ENCODE measurements at places on chromosomes 5 and 9.
A peak's percentile ranks its signal among the peaks of the same experiment; 100 is the strongest.

DNA sequence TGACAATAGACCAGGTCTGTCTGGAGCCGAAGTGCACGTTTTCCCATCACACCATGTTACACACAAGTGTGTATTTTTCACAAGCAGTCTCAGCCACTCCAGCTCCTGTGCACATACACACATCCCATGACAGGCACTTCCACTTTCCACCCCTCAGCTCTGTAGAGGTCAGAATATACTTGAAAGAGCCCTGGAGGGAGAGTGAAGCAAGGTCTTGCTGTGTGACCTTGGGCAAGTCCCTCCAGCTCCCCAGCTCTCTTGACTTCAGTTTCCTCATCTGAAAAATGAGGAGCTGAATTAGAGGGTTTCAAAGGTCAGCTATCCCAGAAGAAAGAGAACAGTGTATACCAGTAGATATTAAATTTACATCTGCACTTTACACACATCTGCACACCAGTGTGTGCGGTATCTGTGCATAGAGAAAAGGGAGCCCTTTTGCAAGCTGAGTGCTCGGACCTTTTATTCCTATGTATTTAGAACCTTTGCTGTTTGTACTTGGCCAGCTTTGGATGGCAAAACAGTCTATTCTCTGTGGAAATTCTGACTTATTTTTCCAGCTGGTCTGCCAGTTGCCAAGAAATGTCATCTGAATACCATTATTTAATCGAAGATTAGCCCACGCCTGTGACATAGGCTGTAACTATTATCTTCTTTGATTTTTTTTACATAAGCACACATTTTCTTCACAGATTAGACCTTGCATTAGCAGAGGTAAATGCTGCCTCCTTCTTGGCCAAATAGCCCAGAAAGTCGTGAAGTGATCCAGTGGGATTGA, 528.0 kb downstream of the BNC2 start:
- DNase-seq: no peak

- DNase-seq: no peak
Observed at GRCh38 chr9:131899296-131900228, 159.7 kb upstream of the RAPGEF1 start.

- no peak for DNase-seq
Observed at GRCh38 chr5:150589862-150590601, 50.4 kb upstream of the SYNPO start.

- no peak for DNase-seq
Observed at GRCh38 chr9:25557645-25558300, 120.5 kb downstream of the TUSC1 start.

DNA sequence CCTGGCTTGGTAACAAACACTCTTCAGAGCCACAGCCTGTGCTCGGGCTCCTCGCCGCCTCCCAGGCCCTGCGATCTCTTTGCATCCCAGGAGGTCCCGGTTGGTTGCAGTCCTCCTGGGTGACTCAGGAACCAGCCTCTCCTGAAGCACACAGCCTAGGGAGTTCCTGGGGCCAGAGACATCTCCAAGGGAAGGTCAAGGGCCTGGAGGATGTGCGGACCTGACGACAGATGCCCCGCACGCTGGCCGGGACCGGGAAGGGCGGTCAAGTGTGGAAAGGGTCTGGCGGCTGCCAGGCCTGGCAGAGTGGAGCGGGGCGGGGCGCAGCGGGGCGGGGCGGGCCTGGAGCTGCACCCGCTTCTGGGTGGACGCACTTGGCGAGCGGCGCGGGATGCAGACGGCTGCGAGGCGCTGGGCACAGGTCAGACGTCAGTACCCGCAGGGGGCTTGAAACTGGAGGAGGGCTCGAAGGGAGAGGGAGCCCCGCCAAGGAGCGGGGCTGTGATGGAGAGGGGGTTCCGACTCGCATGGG, 45.0 kb upstream of the PRSS3 start:
- peak; percentile 25 for DNase-seq

DNA sequence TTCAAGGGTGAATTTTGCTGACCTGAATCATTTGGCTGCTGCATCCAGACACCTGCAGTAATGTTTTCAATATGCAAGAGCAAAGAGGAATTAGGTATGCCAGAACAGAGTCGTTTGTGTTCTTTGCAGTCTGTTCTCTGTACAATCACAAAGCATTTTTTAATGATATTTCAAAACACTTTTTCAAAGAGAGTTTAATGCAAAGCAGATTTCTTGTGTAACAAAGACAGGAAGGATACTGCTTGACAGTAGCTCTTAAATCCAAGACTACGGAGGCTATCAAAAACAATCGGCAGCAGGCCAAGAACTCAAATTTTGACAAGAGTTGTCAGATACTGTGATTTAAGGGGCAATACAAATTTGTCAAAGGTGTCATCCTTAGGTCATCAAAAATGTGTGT, 341.9 kb downstream of the GADD45G start:
- DNase-seq: no peak

DNA sequence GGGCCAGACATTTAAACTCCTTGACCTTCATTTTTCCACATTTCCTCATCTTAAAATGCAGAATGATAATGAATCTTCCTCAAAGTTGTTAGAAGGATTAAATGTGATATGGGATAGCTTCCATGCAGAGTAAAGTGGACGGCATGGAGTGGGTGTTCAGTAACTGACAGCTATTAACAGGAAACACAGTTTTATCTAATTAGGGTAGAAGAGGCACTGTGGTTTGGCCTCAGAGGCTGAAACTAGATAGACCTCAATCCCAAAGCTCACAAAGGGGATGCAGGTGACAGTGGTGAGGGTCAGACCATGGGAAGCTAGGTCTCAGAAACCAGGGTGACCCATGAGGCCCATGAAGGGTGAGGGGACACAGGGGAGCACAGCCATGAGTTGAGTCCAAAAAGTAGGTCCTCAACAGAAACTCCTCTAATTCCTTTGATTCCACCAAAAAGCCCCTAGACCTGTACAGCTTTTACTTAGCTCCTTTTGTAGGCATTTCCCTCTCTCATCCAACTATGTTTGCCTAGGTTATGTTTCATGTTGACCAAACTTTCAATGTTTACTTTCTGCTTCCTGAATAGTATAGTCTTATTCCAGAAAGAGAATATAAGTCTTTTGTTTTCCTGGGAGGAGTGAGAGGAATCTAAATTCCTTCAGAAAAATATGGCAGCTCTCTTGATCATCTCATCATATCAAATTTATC, 27.9 kb upstream of the GLDC start:
- no peak for DNase-seq

DNA sequence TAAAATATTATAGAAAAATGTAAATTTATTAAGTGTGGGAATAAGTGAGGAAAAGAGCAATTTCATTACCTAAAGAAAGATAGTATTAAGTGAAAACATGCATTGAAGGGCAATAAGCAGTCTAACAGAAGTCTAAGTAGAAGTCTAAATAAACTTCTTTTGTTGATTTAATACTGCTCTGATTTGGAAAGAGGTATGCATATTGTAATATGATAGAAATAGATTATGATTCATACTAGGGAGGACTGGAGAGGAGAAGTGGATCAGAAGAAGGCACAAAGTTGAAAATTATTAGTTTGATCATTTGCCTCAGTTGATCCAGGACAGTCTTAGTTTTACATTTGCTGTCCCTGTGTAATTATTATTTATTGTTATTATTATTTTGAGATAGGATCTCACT, 6.6 kb upstream of the ERBIN start:
- no peak for DNase-seq

DNA sequence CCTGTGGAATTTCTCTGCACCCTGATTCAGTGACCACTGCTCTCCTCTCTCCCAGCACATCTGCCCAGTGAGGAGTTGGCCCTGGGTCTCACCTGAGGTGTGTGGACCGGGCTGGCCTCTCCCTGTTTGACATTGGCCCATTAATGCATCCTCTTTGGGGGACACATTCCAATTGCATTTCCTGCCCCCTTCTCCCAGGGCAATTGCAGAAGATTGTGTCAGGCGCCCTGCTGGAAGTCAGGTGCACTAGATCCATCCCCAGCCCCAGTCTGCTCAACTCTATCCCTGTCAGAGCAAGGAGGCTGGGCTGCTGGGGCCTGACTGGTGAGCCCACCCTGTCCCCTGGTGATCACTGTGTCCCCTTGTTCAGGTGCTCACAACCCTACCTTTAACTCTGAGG, 84.5 kb downstream of the LMX1B start:
- no peak for DNase-seq

DNA sequence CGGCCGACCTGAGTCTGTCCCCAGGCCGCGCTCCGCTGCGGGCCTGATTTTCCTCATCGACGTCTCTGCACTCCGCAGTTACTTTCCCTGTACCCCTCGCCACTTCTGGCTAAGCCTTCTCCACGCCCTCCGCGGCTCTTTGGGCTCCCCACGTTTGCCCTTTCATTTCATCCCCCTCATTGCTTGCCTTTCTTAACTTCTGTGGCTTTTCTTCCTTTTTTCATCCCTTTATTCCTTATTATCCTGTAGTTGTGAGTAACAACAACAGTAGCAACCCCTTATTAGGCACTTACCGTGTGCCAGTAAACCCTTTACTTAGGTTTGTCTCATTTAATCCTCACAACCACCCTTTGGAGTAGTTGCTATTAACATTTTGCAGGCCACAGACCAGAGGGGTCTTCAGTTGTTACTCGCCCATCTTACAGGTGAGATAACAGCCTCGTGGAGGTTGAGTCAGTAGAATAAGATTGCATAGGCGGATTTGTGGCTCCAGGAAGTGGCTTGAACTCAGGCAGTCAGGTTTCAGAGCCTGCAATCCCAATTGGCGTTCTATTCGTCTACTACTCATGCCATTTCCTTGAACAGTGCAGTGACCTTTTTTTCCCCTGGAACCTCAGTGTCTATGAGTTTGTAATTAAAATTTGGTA, 724 bp downstream of the TCERG1 start:
- DNase-seq: peak; percentile 33

GRCh38 chr5:43041669-43042175, 1.6 kb upstream of the ANXA2R start:
- DNase-seq: peak; percentile 84

DNA sequence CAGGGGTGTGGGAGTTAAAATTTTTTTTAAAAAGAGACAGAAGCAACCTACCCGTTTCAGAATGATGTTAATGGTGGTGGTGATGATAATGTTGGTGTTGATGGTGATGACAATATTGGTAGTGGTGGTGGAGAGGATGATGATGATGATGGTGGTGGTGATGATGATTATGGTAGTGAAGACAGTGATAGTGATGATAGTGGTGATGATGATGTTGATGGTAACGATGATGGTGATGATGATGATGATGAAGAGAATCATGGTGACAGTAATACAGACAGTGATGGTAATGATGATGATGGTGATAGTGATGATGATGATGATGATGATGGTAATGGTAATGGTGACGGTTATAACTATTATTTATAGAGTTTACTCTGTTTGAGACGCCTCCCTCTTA, 117.6 kb downstream of the ICE1 start:
- DNase-seq: no peak

Measured in astrocyte of the hippocampus (primary cell).